Iris pigment epithelial cell (primary cell): ENCODE measurements at places on chromosomes 6 and 20.

DNA sequence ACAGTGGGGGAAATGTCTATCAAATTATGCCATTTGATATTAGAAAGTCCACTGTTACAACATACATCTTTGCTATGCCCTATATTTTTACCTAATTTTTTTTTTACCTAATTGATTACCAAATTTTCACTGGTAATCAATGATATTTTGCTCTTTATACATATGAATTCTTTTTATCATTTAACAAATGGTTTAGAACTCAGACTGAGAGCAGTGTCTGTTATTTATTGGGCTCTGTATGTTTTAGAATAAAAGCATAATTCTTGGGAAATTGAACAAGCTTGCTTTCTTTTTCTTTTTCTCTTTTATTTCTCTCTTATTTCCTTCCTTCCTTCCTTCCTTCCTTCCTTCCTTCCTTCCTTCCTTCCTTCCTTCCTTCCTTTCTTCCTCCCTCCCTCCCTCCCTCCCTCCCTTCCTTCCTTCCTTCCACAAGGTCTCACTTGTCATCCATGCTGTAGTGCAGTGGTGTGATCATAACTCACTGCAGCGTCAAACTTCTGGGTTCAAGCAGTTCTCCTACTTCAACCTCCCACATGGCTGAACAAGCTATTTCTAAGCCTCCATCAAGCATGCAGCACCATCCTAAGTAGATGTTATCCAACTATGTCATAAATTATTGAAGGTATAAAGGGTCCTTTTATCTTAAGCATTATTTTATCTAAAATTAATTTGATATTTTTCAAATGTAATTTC is 911.7 kb upstream of the CITED2 start:
- DNase-seq: no peak

DNA sequence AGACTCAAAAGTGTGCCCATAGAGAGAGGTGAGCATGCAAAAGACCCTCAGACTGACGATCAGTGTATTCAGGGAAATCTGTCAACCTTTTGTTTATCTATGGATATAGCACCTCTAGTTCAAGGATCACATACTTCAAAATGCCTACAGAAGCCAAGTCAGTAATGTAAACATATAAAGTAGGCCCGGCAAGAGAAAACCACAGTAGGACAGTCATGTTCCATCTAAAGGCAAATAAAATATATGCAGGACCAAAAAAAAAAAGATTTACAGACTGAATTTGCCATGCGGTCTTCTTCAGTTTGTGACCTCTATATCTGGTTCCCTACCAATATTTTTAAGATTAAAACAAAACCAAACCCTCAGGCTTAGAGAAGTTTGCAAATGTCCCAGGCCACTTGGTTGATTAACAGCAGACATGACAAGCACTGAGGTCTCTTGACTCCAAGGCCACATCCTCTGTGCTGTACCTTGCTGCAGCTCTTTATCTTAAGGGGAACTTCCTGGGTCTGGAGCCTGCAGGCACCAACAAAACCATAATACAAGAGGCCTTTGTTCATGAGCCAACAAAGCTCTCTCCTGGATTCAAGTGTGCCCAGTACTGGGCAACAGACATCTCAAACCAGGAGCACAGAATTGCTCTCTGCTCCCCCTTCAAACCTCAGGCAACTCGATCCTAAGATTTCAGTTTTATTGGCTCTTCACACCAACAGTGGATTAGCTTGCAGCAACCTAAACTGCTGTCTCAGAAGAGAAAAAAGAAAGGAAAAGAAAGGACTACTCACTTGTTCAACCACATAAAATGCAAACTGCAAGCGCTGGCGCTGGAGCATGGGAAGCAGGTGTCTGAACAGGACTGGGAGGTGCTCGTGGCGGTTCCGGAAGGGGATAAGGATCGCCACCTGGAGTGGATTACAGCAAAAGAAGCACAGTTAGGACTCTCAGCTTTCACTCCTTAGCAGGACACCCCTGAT is 71.7 kb downstream of the B4GALT5 start:
- no peak for DNase-seq

- no peak for DNase-seq
Observed at GRCh38 chr6:28118217-28118616, 6.2 kb upstream of the ZSCAN16 start.

DNA sequence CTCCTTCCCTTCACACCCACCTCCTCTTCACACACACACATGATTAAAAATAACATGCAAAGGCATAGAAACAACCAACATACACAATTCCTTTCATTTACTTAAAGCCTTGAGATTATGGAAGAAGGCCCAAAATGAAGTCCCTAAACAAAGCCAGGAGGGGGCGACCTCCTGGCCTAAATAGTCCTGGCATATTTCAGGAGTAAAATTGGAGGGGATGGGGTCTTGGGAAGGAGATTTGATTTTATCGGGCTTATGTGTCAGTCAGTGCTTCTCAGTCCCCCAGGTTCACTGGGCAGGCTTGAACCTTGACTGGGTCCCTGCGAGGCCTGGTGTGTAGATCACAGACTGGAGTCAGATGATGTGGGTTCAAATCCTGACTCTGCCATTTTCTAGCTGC is 266.4 kb downstream of the SAMD5 start:
- DNase-seq: no peak

- no peak for DNase-seq
Observed at GRCh38 chr6:132490478-132491204, 22.3 kb downstream of the STX7 start.

DNA sequence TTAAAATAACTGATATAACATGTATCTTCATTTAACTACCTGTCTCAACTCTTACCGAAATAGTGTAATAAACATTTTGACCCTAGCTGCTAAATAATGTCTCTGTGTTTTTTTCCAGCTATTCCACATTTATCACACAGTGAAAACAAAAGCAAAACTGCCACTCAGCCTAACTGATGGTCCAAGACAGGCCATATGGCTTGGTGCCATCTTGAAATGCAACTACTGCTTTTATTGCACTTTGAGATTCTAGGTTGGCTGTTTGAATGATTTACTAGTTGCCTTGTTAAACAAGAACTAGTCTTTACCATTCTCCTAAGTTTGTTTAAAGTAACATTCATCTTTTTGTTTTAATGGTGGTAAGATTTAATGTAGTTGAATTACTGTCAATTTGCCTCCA is 739.8 kb downstream of the TFAP2A start:
- no peak for DNase-seq

GRCh38 chr6:32151863-32152768 is at the start of gene PRRT1:
Gene PRRT1, minus strand, starts transcription at chr6:32151939. Its CDS starts 112 bp downstream, at chr6:32151827.
- no peak for DNase-seq

DNA sequence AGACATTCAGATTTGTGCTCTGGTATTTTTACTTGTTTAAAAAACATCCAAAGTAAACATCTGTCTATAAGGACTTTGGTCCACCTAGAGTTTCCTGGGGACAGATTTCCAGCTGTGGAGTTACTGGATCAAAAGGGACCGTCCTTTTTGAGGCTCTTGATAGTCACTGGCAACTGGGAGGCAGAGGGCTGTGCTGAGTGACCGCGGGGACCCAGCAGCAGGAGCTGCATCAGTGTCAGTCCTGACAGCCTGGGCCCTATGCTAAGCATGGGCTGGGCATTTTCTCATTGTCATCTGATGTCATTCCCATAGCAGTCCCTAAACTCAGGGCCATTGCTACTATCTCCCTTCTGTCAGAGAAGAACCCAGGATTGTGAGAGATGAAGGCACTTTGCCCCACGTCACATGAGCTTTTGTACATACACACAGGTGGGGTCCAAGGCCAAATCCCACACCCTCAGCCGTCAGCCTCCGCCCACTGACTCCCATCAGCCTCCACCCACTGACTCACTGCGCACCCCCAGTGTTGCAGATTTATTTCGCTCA is 293.8 kb downstream of the TAF4 start:
- DNase-seq: no peak

DNA sequence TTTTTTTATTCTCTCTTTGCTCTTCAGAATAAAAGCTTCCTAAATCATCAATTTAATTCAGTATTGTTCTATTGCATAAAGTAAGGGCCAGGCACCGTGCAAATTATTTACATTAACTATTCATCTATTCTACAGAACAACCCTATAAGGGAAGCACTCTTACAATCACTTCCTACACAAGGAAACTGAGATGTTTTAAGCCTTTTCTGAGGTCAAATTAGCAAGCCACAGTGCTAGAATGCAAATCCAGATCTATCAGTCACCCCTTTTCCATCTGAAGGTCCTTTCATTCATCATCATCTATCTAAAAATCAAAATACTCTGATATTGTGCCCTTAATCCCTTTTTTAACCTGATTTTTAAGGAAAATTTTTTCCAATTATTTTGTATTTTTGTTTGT is 31.2 kb downstream of the FRK start:
- DNase-seq: no peak

DNA sequence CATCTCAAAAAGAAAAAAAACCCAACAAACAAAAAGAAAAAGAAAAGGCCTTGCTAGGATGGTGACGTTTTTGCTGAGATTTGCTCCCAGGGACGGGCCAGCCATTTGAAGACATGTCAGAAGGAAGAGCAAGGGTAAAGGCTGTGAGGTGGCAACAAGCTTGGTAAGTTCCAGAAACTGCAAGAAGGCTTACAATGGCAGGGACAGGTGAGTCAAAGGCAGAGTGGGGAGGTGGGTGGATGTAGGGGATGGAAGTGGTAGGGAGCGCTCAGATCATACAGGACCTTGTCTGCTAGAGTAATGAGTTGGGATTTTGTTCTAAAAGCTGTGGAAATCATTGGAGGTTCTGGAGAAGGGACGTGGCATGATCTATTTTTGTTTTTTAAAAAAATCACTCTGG is 4.3 kb downstream of the KIF3B start:
- no peak for DNase-seq

GRCh38 chr6:90860822-90861601 is 274.1 kb upstream of the MAP3K7 start:
- peak; percentile 3 for DNase-seq

DNA sequence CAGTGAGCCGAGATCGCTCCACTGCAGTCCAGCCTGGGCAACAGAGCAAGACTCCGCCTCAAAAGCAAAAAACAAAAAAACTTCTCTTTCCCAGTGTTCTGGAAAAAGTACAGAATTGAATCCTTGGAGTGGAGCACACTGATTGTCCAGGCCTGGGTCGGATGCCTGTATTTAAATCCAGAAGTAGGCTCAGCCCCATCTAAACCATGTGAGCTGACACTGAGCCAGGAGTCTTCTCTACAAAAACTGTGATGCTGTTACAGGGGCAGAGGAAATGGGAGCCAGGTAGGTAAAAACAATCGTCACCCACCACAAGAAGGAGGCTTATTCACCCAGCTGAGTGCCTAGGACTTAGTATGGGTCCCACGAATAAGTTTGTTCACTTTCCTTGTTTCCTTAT is 43.0 kb upstream of the PTPN1 start:
- DNase-seq: no peak

DNA sequence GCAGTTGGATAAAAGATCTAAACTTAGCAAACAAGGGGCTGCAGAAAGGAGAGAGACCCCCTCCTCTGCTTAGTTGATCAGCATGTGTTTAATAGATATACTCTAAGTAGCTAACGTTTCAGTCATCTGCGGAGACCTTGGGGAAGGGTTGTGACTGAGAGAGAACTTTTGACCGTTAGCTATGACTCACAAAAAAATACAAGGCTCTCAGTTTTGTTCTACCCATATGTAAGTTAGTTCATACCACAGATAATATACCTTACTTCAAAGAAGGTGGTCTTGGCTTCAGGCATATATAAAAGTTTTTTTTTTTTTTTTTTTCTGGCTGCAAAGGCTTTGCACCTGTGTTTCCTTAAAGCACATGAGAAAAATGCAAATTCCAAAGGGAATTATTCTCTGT is 258.9 kb downstream of the GJA1 start:
- peak; percentile 75 for DNase-seq

DNA sequence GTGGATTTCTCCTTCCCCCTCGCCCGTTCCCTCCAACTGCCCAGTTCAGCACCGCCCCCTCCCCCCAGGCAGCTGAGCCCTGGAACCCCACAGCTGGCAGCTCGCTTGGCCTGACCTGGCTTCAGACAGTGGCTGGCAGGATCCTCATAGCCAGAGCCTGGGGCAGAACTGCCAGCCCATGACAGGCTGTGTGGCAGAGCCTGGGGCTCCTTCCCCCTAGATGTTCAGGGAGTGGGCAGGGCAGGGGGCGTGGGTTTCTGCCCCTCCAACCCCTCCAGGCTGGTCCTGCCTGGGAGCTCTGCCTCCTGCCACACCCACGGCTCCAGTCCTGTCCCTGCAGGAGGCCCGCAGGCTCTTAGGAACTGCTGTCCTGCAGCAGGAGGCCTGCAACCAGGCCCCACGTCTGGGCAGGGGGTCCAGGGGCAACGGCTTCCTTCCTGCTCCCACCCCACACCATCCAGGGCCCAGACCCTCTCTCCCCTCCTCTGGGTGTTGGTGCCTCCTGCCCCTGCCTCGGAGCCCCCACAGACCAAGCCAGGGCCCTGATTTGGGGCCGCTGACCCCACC is 9.6 kb upstream of the KCNQ2 start:
- no peak for DNase-seq

- DNase-seq: no peak
Observed at GRCh38 chr6:36686668-36687513, 8.4 kb downstream of the CDKN1A start.

DNA sequence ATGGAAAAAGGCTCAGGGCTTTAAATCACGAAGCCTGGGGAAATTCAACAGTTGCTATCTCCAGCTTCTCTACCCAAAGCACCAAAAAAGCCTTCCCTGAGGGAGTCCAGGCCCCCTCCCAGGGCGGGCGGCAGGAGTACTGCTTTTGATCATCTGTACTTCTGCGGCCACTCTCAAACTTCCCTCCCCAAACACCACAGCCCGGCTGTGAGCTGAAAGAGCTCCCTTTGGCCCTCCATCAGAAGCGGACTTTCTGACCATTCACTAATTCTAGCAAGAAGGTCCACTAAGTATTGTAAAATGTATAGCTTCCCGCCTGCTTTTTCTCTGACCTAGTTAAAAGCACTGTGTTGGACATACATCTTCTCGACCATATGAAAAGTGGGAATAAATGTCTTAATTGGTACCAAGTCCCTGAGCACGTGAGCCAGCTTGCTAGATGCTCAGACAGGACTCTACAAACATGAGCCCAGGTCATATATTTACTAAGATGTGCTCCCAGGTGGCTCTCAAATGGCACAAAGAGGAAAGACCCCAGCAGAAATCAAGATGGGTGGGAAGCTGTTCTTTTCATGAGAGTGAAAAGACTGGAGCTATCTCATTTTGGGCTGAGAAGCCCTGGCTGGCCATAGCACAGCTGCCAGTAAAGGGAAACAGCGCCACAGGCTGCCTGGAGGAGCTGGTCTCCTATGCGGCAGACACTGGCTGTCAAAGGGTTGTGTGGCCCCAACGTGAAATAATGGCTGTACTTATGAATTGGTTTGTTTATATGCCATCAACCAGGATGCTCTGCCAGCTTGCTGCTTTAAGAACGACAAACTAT is 58.6 kb downstream of the GFOD1 start:
- DNase-seq: no peak

- DNase-seq: no peak
Observed at GRCh38 chr6:127392301-127392700, 48.9 kb upstream of the ECHDC1 start.

GRCh38 chr20:9594284-9594875 is 80.0 kb downstream of the LAMP5 start:
- DNase-seq: no peak

GRCh38 chr6:110799189-110799588 is 16.1 kb downstream of the CDK19 start:
- no peak for DNase-seq

GRCh38 chr6:28606424-28607391 is 81.0 kb downstream of the GPX5 start:
- peak; percentile 81 for DNase-seq
